H54 (cell line): ENCODE measurements at places on chromosomes 7 and 10.

GRCh38 chr10:5544216-5544805 lies 19.6 kb downstream of the CALML3 start:
- DNase-seq: no peak

DNA sequence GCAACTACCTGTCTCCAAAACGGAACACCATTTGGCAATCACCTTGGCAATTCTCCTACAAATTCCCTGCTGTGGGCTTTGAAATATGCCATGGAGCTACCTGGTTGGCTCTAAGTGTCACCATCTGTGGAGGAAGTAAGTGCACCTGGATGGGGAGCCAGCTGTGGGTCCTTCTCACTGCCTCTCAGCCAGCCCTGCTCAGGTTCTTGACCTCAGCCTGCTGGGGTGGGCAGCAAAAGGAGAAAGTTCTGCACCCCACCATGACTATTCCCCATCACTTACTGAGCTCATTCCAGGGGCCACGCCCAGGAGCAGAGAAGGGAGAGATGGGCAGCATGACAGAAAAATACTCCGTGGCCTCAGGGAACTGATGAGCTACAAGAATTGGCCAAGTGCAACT lies 158.7 kb downstream of the TNS3 start:
- no peak for DNase-seq

DNA sequence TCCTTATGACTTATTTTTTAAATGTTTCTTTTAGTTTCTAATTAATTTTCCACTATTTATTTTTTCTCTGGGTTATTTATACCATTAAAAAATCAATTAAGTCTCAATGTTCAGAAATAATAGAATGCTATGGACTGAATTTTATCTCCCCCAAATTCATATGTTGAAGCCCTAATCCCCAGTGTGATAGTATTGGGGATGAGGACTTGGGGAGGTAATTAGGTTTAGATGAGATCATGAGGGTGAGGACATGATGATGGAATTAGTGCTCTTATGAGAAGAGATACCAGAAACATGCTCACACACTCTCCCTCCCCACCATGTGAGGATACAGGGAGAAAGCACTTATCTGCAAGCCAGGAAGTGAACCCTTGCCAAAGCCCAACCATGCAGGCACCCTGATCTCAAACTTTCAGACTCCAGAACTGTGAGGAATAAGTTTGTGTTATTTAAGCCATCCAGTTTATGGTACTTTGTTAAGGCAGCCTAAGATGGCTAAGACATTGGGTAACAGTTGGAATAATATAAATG lies 202.6 kb downstream of the MDFIC start:
- no peak for DNase-seq

DNA sequence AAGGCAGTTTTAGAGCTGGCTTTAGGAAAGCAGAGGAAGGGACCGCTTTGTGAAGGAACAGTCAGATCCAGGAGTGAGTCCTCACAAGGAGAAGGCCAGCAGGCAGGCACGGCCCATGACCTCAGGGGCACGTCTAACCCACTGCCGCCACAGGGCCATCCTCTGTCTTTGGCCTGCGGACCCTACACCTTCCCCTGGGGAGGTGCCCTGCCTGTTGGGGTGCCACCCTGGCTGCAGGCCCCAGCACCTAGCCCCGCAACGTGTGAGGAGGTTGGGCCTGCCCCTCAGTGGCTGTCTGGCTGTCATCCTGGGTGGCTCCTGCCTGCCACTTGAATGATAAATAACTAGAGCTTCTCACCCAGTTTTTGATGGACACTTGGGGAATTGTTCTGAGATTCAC lies 31.0 kb upstream of the TRIM8 start:
- DNase-seq: no peak

DNA sequence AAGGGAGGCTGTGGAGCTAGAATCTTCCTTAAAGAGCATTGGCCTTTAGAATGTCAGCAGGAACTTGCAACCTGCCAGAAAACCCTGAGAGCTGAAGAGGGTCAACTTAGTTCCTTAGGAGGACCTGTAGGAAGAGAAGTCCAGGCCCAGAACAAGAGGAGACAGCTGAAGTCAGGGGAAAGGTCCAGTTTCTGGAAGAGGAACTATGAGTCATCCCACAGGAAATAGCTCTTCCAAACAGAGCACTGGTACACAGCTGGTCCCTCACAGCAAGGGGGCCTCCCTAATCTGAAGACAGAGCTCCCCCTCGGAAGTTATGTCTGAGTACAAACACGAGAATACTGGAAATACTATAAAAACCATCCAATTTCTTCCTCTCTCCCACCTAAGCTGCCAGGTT lies 98.9 kb downstream of the HERPUD2 start:
- DNase-seq: peak; percentile 44

GRCh38 chr7:82275342-82275741 lies 168.2 kb downstream of the CACNA2D1 start:
- no peak for DNase-seq

DNA sequence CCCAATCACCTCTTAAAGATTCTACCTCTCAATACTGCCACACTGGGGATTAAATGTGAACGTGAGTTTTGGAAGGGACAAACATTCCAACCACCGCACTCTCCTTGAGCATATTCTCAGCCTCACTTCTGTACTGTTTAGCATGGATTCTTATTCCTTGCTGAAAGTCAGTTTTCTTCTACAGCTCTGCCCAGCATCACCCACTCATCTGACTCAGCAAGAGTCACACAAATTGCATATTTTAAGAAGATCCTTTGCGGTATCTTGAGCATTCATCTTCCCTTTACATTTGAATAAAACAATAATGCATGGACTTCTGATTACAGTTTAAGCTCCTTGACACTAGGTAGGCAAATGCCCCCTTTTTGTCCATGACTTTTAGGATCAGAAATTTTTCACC lies 251.6 kb upstream of the MKLN1 start:
- no peak for DNase-seq
